H54 (cell line): ENCODE measurements at places on chromosomes 2 and 18.

GRCh38 chr2:231029563-231029962 is 7.8 kb upstream of the C2orf72 start:
- no peak for DNase-seq

DNA sequence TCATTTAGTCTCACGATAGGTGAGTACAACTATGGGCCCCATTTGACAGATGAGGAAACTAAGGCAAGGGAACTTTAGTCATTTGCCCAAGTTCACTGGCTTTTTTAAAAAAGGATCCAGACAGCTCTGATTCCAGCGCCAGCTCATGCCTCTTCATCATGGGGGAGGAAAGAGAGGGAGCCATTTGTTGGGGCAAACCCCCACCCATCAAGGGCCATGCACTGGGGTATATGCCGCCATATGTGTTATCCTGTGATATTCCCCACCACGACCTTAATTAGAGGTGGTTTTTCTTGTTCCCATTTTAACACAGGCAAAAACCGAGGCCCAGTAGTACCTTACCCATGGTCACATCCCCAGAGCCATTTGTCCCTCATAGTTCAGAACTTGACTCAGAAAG is 649 bp upstream of the GPBAR1 start:
- DNase-seq: no peak

GRCh38 chr2:41711736-41712135 is 336.1 kb upstream of the PKDCC start:
- DNase-seq: no peak

DNA sequence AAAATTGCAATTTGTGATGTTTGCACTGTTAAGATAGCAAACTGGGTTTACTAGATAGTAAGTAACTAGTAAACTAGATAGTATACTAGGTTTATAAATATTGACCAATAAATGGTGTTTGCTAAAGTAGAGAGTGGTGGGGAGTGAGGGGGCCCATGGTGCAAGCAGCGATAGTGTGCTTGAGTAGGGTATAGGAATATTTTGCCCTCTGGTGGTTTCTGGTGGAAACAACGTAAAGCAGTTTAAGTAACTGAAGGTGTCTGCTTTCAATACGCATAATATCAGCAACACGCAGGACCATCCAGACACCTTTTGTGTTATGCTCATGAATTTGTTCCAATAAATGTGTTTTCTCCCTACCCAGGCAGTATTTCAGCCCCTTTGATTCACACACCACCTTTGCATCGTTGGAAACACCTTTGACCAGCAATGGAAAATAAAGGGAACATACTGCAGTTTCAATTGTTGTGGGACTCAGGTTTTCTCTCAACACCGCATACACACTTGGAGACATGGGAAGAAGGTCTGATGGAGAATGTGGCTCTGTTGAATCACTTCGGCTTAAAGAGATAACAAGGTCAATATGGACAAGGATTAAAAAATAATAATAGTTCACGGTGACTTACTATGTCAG is 16.7 kb upstream of the STAT1 start:
- no peak for DNase-seq

DNA sequence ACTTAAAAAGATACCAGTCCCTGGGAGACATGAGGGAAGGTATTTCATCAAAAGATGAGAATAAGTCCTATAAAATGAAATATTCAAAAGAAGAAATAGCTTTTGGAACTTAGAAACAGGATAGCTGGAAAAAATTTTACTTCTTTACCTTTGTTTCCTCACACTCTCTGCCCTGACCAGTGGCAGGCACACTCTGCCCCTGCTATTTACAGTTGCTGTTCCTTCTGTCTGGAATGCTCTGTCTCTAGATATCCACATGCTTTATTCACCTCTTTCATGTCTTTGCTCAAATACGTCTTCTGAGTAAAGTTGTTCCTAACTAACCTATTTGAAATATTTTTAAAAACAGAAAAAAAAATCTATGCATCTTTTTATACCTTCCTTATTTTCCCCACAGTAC is 125.6 kb downstream of the PTRHD1 start:
- no peak for DNase-seq

GRCh38 chr2:74833418-74834233 is at the start of gene HK2:
Gene HK2 (plus strand): TSS chr2:74834127. CDS start chr2:74834581, 454 bp downstream.
- DNase-seq: peak; percentile 74

GRCh38 chr2:190717764-190718651 is 69.1 kb downstream of the NAB1 start:
- DNase-seq: no peak

DNA sequence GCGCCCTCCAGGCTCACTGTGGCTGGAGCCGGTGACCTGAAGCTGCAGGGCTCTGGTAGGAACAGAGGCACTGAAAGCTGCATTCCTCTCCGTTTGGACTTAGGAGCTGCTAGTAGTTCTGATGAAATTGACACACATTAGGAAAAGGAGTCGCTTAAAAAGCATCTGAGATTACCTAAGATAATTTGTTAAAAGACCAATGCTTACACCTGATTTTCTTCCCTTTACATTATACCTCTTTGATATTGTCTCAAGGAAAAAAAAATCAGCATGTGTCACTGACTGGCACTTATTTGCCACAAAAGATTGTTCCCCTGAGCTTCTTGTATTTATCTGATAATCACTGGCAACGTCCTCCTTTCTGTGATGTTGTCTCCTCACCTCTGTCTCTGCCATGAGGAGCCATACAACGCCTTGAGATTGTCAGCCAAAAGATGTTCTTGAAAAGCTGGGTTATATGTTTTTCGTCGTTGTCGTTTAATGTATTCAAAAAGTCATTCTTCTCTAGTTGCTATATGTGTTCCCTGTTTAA is 618 bp upstream of the CHN1 start:
- no peak for DNase-seq

- no peak for DNase-seq
These were observed 9.9 kb downstream of the TOGARAM2 start for GRCh38 chr2:28991021-28991420.

GRCh38 chr2:68737711-68738110 is 3.1 kb downstream of the ARHGAP25 start:
- no peak for DNase-seq

GRCh38 chr18:44686156-44686555 is 5.5 kb downstream of the SETBP1 start:
- no peak for DNase-seq

DNA sequence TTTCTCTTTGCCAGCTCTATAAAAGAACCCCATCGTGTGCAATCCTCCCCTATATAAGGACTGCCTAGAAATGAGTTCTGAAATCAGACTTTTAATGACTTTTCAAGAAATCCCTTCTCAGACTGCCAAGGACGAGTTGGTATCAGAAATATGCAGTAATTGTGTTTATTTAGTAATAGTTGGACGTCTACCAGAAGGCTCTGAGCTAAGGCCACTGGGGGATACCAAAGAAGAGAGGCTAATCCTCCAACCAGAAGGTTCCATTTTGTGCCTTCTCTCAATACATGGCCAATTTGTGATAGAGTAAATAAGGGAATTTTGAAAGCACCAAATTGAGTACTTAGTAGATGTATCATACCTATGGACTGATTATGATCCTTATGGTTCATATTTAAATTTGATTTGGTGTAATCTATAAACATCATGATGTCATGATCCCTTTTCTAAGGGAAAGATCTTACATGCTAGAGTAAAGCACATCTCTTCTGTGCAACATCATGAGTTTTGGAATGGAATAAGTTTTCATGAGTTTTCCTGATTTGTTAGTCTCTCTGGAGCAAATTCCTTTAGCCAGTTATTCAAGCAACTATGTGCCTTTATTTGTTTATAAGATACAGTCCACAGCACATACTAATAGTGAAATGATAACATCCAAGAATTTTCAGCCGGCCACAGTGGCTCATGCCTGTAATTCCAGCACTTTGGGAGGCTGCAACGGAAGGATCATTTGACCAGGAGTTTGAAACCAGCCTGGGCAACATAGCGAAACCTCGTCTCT is 82.2 kb upstream of the LTBP1 start:
- DNase-seq: no peak

GRCh38 chr18:77052983-77053309 is 79.6 kb downstream of the MBP start:
- DNase-seq: no peak

DNA sequence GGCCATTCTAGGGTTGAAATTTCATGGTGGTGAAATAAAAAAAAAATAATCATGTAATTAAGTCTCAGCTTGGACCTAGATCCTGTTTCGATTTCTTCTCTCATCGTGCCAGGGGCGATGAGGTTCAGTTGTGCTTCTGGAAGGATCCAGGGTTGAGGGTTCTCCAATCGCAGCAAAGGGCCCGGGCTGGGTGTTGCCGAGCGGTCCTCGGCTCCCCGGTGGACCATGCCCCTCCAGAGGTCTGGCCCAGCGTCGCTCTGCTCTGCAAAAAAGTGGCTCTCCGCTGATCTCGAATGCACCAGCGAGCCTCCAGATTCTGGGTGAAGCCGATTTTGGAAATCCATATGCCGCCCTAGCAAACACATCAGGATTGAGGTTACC is 39.0 kb downstream of the EN1 start:
- no peak for DNase-seq

GRCh38 chr2:177225965-177226360 is 13.4 kb downstream of the HNRNPA3 start:
- DNase-seq: no peak

- DNase-seq: no peak
These were observed 86.1 kb downstream of the SLC4A10 start for GRCh38 chr2:161710131-161710915.

DNA sequence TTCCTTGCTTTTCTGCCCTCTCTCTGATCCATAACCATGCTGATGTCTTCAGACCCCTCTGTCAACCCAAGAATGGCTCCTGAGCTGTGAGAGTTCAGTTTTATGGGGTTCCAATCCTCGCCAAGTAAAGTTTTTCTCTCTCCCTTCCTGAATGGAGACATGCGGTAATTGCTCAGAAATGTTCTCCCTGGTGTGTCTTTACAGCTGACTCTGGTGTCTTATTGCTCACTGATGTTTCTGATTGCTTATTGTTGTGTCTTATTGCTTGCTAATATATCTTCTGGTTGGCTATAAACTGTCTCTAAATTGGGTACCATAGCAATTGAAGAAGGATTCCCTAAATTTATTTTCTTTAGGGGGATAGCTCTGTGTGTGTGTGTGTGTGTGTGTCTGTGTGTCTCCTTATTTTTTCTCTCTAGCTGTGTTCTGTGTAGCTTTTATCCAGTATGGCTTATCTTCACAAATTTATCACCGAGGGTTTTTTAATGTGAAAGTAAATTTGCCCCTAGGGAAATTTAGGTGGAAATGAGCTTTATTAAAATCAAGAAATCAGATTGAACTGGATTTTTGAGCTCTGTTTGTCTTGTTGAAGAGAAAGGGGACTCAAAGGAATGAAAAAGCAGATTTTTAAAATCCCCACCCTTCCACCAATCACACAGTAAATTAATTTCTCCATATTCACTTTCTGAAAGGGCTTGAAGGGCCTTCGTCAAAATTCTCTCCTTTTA is 19.5 kb downstream of the MGAT5 start:
- DNase-seq: no peak

DNA sequence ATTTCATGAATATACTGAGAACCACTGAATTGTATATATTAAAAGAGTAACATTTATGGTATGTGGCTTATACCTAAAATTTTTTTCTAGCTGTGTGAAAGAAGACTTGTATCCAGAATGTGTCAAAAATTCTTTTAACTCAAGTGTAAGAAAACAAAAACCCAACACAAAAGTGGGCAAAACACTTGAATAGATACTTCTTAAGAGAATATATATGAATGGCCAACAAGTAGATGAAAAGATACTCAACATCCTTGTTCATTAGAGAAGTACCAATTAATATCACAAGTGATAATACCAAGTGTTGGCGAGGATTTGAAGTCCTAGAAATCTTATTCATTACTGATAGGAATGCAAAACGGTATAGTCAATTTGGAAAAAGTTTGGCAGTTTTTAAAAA is 107.2 kb upstream of the MYO3B start:
- DNase-seq: no peak

DNA sequence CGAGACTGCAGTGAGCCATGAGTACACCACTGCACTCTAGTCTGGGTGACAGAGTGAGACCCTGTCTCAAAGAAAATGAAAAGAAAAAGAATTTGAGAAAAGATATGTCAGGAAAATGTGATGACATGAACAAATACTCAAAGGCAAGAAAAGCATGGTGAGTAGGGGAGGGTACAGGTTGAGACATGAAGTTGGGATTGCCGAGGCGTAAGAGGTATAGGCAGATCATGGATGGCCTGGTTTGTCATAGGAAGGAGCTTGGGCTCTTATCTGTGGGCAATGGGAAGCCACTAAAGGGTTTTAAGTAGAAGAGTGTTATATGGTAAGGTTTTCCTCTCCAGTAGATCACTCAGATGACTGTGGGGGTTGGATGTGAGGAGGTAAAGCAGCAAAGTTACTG is 32.3 kb downstream of the SPAST start:
- DNase-seq: no peak

- no peak for DNase-seq
These were observed 16.3 kb downstream of the SIX3 start for GRCh38 chr2:44957656-44958327.

GRCh38 chr2:86781363-86781762 is 9.3 kb downstream of the CD8A start:
- no peak for DNase-seq

- no peak for DNase-seq
These were observed 828.3 kb upstream of the PIK3C3 start for GRCh38 chr18:41126541-41127235.

DNA sequence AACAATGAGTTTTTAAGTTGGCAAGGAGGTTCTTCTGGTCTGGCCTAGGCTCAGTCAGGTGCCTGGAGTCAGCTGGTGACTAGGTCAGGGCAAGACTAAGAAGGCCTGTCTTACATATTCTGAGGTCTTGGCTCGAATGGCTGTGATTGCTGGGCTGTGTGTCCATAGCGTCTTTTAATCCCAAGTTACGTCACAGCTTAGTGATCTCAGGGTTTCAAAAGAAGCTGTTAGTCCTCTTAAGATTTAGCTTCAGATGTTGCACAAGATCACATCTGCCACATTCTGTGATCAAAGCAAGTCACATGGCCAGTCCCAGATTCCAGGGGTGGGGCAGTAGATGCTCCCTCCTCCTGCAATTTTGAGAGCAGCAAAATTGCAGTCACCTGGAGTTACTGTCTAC is 61.3 kb downstream of the PKP4 start:
- no peak for DNase-seq

DNA sequence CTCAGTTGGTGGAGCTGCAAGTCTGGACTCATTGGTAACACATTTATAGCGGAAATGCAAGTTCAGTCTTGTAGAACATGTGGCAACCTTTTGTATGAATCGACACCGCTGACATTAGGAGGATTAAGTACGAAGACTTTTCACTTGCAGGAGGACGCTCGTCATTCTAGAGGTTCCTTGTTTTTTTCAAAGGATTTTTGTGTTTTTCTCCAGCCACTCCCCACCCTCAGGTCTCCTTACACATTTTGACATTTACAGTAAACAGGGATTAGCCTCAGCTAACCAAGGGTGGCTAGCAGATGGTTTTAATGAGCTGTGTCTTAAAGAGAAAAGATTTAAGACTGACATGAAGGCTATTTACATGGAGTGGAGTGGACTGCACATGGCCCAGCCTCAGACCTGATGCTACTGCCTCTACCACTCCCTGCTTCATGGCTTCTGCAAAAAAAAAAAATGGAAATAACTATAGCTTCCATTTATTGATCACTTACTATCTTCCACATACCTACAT is 173.8 kb downstream of the TRIB2 start:
- no peak for DNase-seq
